ENCODE measurements at places on chromosomes 7 and 10.

- DNase-seq, result peak; percentile 95
Observed at GRCh38 chr7:33854801-33855350, 50.5 kb upstream of the BMPER start.

GRCh38 chr7:151782598-151783448, 94.1 kb downstream of the PRKAG2 start:
- peak; percentile 34 for DNase-seq

DNA sequence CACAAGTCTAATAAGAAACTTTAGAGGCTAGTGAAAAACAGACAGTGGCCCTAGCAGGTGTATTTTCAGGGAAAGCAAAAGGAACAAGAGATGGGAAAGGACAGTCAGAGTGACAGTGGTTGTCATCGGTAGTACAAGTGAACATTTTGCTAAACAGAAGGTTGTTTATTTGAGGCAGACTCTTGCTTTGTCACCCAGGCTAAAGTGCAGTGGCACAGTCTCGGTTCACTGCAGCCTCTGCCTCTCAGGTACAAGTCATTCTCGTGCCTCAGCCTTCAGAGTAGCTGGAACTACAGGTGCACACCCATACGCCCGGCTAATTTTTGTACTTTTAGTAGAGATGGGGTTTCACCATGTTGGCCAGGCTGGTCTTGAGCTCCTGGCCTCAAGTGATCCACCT, 195.8 kb downstream of the RELN start:
- DNase-seq, result no peak

DNA sequence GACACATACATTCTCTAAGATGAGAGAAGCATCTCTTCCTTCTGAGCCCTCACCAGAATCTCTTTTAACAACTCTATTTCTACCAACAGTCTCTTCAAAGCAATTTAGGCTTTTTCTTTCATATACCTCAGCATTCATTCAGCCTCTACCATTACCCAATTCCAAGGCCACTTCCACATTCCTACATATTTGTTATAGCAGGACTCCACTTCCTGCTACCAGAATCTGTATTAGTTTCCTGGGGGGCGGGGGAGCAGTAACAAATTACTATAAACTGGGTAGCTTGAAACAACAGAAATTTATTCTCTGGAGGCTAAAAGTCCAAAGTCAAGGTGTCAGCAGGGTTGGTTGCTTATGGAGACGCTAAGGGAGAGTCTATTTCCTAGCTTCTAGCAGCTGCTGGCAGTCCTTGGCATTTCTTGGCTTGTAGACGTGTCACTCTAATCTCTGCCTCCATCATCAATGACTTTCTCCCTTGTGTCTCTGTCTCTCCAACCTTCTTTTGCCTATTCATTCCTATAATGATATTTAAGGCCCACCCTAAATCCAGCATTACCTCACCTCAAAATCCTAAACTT, 7.4 kb downstream of the PRPS1L1 start:
- no peak for DNase-seq

DNA sequence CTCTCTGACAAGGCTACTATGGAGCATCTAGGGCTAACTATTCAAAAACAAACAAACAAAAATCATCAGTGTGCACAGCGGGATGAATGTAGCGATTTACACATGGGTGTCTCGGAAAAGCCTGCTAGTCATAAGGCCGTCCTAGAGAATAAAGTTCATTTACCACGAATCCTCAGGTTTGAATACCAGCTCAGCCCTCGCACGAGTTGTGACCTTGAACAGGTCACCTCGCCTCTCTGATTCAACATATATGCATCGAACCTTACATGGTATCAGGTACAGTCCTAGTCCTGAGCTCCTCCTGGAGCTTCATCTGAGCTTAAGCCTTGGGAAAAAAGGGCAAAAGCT, 572 bp downstream of the ATP5MF start:
- no peak for DNase-seq

GRCh38 chr10:80414142-80414895, 6.0 kb downstream of the PRXL2A start:
- DNase-seq, result peak; percentile 12
